Foreskin melanocyte (primary cell): ENCODE measurements at places on chromosomes 7 and 10.

DNA sequence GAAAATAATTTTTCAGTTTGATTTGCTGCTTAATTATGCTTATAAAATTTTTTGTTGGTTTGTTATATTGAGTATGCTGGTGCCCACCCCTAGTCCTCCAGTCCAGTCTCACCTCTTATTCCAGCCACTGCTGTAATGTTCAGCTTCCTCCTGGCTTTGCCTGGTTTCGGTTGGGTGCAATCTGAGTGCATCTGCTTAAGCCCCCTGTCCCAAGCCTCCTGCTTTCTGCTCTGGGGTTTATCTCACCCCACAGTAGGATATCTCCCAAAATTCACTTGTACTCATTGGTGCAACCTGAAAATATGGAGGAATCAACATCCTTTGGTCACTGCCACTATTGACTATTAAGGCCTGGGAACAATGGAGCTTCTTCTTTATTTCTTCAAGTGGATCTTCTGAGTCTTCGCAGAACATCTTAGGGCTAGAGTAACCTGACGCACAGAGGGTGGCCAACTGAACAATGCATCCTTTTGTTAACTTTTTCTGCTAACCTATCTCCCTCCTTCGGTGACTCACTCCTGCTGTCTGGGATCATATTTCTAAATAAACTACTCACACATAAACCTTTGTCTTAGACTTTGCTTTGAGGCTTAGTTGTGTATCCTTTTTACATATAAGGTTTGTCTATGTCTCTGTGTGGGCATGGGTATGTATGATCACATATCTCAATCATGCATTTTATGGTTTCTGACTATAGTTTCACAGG lies 19.1 kb upstream of the SOSTDC1 start:
- peak; percentile 88 for DNase-seq

DNA sequence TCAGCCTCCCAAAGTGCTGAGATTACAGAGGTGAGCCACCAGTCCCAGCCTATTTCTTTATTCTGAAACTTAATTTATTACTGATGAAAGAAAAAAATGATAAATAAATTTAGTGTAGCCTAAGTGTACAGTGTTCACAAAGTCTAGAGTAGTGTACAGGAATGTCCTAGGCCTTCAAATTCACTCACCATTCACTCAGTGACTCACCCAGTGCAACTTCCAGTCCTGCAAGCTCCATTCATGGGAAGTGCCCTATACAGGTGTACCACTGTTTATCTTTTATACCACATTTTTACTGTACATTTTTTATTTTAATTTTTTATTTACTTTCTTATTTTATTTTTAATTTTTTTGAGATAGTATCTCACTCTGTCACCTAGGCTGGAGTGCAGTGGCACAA lies 12.2 kb downstream of the MRLN start:
- no peak for DNase-seq

DNA sequence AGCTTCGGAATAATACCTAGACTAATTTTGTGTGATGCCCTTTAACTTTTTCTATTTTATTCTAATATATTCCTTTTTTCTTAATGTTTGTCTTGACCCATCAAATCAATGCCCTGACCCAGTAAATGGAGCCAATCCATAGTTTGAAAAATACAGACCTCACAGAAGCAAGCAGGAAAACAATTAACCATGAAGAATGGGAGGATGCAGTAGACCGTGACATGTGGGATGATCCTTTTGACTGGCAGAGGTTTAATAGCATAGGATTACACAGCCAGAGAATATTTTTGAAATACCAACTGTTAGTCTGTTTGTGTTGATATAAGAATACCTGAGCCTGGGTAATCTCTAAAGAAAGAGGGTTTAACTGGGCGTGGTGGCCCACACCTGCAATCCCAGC lies 142.6 kb upstream of the NEBL start:
- no peak for DNase-seq

DNA sequence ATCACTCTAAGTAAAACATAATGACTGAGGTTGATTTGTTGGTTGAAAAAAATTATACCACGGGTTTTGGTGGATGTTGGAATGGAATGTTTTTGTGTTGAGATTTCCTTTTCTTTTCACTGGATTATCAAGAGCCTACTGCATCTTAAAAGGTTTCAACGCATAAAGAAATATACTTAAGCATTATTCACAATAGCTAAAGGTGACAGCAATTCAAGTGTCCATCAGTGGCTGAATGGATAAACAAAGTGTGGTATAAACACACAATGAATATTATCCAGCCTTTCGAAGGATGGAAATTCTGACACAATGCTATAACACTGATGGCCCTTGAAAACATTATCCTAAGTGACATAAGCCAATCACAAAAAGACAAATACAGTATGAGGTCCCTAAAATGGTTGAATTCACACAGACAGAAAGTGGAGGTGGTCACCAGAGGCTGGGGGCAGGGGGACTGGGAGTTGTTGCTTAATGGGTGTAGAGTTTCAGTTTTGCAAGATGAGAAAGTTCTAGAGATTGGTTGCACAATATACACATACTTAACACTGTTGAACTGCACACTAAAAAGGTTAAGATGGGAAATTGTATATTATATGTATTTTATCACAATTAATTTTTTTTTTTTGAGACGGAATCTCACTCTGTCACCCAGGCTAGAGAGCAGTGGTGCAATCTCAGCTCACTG lies 122.3 kb downstream of the NRP1 start:
- DNase-seq = no peak

DNA sequence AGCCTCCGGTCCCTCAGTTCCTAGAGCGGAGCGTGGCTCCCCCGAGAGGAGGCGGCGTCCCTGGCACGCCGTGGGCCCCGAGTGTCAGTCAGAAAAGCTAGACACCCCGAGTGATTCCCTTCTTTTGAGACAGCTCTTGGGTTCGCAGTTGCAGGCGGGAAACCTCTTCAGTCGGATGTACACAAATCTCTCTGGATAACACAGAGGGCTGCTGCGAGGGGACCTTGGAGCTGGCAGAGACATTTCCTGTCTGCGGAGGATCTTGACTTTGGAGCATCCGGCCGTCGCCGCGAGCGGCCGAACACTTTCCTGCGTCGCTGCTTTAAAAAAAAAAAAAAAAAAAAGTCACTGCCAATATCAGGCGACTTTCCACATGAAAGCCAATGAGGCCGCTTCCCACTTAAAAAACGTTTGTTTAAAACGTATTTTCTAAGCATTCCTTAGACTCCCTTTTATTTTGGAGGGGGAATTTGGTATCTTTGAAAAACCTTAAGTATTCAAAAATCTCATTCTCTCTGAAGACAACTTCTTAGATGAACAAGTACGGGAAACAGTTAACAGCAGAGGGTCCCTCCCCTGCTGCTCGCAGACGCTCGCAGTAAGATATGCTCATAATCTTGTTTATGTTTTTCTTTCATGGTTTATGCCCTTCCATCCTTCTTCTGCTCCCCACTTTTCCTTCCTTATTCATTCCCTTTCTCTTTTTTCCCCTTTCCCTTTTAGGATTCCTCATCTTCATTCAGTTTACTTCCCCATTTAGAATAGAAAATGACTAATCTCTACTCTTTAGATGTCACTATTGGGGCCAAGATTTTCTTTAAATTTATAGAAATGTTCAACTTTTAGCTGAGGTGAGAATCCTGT lies 10.0 kb downstream of the HHEX start:
- peak; percentile 60 for DNase-seq

DNA sequence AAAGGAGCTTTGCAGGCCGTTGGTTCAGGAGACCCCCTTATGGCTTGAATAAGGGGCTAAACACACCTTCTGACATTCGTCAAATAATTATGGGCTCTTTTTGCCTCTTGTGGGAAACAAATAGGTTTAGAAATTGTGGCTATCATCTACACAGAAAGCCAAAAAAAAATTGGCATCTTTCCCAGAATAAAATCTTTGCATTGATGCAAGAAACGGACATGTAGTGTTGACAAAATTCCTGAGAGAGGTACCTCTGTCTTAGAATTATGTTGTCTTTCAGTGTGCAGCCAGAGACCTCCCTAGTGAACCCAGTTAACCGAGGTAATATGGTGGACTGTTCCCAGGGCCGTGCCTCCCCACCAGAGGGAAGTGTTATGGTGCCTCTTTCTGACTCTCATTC lies 283.9 kb downstream of the SDHAF3 start:
- DNase-seq = no peak

DNA sequence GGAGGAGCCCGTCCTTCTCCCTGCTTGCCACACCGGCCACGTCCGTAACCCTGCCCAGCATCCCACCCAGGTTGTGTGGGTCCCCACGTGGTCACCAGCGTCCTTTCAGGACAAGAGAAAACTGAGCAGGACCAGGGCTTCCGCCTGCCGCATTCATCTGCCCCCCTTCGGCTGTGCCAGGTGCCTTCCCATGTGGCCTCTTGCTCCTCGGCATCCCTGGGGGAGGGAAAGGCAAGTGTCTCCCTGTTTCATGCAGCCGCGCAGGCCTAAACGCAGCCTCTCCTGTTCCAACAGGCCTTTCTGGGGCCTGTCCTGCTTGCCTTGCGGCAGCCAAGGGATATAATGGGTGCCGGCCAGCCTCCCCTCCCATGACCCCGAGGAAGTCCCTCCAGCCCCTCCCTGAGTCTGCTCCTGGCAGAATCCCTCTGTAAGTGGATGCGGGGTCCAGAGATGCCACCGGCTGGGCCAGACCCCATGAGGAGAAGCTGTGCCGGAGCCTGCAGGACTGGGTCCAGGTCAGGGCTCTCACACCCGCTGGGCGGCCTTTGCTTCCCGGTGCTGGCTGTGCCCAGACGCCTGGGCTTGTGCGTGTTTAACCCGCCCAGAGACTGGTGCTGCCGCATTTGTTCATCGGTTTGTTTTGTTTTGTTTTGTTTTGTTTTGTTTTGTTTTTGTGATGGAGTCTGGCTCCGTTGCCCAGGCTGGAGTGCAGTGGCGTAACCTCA lies 23.1 kb downstream of the SHH start:
- DNase-seq = no peak

GRCh38 chr7:31054608-31055278 lies 2.6 kb downstream of the ADCYAP1R1 start:
- DNase-seq = no peak

- peak; percentile 24 for DNase-seq
Observed at GRCh38 chr10:63751836-63752235, 230.6 kb downstream of the REEP3 start.
